D721Med (cell line): ENCODE measurements at places on chromosomes 5 and 9.

DNA sequence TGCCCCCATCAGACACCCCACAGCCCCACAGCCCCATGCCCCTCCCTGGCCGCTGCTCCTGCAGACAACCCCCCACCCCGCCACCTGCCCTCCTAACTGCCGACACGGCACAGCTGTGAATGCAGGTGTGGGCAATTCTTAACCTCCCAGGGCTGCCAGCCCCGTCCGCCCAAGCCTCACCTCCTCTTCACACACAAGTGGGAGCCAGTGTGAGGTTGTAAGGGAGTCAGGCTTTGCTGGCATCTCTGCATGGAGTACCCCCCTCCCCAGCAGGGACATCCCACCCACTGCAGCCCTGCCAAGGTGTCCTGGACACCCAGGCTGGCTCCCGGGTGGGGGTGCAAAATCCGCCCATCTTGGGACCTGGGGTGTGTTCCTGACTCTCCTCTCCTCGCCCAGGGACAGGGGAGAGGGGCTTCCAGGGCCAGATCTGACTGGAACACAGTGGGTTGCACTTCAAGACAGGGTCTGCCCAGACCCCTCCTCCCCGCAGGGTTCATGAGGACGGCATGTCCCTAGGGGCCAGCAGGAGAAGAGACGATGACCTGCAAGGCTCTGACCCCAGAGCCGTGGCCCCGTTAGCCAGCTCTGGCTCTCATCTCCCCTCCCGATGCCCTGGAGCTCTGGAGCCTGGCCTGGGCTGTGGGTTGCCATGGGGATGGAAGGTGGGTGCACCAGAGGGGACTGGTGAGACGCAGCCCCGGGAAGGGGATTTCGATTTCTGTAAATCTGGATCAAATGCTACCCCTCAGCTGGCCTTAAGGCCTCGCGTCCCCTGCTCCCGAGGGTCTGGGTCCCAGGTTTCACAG lies 34.4 kb downstream of the SARDH start:
- no peak for DNase-seq

- no peak for DNase-seq
These were observed 6.0 kb upstream of the IRX4 start for GRCh38 chr5:1888541-1889251.

DNA sequence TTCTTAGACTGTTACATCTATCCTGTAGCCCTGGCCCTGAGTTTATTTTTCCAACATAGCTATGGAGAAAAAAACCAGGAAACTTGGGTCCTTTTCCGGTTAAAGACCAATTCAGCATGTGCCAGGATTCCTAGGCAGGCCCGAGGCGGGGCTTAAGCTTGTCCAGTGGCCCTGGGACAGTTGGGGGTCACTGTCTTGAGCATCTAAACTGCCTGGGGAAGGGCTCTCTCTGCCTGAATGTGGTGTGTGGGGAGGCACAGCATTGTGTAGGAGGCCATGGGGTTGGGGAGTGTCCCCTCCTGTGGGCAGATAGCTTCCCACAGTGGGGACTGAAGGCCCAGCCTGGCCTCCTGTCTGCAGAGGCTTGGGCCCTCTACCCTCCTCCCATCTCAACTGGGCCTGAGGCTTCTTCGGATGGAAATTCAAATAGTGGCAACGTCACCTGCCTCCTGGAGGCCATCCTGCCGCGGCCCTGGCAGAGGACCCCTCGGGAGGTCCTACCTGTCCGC lies 88.8 kb downstream of the PHF2 start:
- DNase-seq = no peak

- DNase-seq = no peak
These were observed 45.7 kb downstream of the BHMT start for GRCh38 chr5:79157305-79157704.

- DNase-seq = no peak
These were observed 13.8 kb downstream of the TBC1D2 start for GRCh38 chr9:98241357-98242300.

- DNase-seq = no peak
These were observed 112.8 kb downstream of the MVB12B start for GRCh38 chr9:126439402-126439765.

GRCh38 chr5:33148076-33148513 lies 292.7 kb upstream of the TARS1 start:
- no peak for DNase-seq

- DNase-seq = no peak
These were observed 732.7 kb downstream of the SEMA5A start for GRCh38 chr5:8813180-8813579.
